Activated naive CD4-positive, alpha-beta T cell treated with anti-CD3 and anti-CD28 coated beads, Interleukin-2, amount 50 U/mL, for 16 hours (primary cell): ENCODE measurements at places on chromosomes 1 and 21.

- peak; percentile 81 for DNase-seq
Observed at GRCh38 chr1:109113590-109114341, at the start of gene ELAPOR1. TSS of gene ELAPOR1 (plus strand) at chr1:109114115. CDS start at chr1:109114184, 69 bp downstream.

GRCh38 chr1:206723462-206723804, 38.7 kb downstream of the MAPKAPK2 start:
- no peak for DNase-seq

DNA sequence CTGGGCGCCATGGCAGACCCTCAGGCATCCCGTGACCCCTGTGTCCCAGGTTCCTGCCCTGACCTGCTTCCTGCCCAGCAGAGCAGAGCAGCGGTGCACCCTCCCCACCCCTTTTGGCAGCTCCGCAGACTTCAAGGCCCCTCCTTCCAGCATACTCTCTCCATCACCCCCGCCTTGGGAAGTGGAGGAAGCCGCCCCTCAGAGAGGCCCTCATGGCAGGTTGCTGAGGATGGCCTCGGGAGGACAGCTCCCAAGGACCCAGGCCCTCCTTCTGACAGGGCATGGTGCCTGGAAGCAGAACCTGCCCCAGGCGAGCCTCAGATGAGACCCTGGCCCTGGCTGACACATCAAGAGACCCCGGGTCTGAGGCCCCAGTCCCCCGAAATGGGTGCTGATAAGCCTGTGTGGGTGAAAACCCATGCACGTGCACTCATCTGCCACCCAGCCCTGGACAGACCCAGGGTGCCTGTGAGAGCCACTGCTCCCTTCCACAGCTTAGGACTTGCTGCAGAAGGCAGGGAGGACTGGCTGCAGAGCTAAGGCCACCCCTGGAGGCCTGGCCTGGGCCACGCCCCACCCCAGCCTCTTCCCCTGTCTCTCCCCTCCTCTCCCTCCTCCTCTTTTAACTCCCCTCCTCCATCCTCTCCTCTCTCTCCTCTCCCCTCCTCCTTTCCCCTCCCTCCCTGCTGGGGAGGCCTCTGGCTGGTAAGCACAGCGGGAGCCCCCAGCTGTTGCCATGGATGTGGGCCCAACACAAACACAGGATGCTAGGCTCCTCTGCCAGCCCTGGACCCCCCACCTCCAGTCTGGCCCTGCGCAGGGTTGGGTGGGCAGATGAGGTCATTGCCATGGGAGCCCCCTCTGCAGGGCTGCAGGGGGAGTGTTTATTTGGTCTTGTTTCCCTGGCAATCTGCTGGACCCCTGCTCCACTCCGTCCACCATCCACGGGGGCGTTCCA, 33.7 kb downstream of the WNT9A start:
- DNase-seq, result no peak

DNA sequence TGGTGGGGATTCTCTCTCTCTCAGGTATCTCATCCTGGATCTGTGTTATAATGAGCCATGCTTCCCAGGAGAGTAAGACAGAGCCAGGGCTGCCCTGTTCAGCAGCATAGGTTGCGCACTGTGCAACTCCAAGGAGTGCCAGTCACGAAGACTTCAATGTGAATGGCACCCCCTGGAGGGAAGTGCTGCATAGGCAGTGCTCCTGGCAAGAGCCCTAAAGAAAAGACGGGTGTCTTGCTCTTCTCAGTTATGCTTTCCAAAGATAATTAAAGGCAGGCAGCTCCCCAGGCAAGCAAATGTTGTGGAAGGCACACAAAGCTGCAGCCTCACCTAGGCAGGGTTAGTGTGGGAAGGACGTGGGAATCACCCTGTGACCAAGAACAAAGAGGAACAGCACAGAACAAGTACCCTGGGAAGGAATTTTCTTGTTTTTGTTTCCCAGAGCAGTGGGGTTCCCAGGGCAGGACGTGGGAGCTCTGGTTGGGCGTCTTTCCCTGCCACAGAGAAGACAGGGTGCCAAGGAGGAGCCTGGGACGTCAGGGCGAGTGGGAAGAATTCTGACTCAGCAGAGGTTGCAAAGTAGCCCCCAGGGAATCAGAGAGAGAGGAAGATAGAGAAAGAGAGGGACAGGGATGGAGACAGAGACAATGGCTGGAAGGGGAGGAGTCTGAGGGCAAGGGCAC, 120.9 kb downstream of the KCNN3 start:
- DNase-seq, result peak; percentile 48

- DNase-seq, result no peak
Observed at GRCh38 chr1:51410568-51411460, 80.5 kb upstream of the TTC39A start.

GRCh38 chr1:228375578-228376261, 30.9 kb downstream of the TRIM11 start:
- DNase-seq, result no peak

DNA sequence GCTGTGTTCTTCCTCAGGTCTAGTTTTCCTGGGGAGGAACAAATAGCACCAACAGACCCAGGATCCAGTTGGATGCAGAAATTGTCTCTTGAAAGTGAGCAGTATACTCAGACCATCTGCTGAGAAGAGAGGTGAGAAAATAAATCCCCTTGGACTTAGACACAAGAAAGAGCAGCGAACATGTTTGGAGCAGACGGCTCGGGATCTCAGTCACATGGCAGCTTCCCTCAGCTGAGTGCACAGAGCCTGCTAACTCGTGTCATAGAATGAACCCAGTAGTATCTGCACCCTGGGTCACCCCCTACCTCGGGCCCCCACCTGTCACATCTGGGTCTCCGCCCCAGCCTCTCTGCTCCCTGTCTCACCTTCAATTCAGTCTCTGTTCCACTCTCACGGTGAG, 115.6 kb downstream of the CCDC185 start:
- DNase-seq, result no peak

DNA sequence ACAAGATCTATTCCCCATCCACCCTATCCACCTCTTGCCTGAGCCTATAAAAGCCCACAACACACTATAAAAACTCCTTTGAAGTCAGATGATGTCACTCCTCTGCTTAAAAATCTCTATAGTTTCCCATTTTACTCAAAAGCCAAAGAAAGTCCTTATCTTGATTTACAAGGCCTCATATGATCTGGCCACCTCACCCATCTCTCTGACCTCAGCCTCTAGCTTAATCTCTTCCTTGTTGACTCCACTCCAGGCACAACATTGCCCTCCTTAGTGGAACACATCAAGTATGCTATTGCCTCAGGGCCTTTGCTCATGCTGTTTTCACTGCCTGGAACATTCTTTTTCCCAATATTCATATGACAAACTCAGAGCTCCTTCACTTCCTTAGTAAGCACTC, 33.3 kb downstream of the ZNF281 start:
- no peak for DNase-seq

DNA sequence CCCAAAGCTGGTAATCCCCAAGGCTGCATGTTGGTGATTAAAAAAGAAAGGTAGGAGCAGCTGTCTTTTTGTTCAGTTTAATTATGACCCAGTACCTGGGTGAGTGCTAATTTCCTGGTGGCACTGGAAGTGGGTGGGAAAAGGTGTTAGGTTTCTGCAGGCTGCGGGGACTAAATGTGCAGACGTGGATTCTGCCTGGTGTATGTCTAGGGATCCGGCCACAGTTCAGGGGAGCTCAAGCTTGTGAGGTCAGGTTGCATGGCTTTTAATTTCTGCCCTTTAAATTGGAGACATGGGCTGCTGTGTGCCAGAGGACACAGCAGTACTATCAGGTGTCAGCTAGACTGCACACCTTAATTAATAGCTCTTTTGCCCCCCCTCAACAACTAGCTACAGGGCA, 20.3 kb upstream of the TBX19 start:
- DNase-seq, result no peak

DNA sequence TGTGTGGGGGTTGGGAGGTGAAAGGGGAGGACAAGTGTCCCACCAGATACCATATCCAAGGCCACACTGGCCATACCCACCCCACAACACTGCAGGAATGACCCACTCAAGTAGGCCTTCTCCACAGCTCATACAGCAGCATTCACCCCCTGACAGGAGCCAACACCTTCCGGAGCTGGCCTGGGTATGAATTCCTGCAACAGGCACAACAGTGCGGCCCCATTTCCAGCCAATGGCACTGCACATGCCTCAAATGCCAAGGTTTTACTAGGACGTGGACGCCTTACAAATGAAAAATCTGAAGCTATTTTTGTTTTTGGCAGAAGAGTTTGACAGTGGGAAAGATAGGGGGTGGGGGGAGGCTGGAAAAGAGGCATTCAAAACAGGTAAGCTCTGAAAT, 2.0 kb downstream of the KCND3 start:
- no peak for DNase-seq

DNA sequence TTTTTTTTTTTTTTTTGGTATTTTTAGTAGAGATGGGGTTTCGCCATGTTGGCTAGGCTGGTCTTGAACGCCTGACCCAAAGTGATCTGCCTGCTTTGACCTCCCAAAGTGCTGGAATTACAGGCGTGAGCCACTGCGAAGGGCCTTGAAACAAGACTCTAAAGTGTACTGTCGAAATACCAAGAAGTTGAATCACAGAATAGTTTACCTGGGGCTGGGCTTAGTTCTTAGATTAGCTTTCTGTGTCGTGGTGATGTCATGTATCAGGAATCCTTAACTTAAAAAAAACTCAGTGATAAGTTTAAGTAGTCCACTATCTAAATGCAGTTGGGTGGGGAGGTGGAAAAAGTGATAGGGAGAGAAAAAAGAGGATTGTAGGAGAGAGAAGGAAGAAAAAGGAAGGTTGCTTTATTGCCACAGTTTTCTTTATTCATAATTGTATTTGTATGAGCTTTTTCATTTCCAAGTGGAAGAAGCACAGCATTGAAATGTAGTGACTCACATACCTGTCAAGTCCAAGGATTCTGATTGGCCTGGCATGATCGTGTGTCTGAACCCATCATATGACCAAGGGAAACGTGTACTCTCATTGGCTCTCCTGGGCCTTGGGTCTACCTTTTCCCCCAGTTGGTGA, 13.4 kb downstream of the ITSN1 start:
- no peak for DNase-seq

- DNase-seq, result no peak
Observed at GRCh38 chr1:172903581-172904220, 147.0 kb downstream of the TNFSF18 start.

DNA sequence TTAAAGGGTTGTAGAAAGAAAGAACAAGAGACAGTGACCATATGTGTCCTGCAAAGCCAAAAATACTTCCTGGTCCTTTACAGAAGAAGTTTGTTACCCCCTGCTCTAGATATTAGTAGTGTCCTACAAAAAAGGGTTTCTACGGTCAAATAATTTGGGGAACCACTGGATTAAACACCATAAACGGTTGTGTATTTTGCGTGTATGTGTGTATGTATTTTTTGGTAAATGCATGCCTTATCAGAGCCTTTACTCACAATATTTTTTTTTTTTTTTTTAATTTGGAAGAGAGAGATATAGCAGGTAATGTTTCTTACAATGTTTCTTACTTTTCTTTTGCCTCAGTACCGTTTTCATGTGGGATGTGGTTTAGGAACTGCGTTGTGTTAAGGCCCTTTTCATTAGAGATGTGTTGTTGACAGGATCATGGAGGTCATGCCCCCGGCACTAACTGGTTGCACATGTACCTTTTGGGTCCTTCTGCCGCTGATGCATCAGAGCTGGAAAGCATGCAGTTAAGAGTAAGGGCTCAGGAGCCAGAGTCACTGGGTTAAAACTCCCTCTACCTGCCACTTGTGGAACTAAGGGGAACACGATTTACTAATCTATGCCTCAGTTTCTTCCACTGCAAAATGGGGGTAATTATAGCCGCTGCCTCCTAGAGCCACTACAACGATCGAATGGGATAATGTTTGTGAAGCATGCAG, 234.6 kb upstream of the KAZN start:
- no peak for DNase-seq

- no peak for DNase-seq
Observed at GRCh38 chr1:116218922-116219321, 107.7 kb downstream of the MAB21L3 start.

DNA sequence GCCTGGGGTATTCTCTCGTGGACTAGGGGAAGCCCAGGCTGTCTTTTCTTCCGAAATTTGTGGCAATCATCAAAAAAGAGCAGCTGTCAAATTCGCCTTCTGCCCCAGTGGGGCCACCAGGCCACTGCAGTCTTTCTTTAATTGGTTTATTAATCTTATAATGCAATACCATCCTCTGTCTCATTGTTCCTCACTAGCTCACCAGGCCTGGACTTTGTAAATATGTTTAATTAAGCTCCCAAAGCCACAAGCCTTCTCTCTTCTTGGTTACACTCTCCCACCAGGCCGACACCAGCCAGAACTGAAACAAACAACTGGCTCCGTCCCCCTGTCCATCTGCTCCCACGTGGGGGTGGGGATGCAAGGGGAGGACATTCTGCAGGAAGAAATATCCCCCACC, 22.0 kb upstream of the CAMK1G start:
- DNase-seq, result no peak

GRCh38 chr1:89276690-89277089, 4.0 kb upstream of the GBP5 start:
- DNase-seq, result no peak

DNA sequence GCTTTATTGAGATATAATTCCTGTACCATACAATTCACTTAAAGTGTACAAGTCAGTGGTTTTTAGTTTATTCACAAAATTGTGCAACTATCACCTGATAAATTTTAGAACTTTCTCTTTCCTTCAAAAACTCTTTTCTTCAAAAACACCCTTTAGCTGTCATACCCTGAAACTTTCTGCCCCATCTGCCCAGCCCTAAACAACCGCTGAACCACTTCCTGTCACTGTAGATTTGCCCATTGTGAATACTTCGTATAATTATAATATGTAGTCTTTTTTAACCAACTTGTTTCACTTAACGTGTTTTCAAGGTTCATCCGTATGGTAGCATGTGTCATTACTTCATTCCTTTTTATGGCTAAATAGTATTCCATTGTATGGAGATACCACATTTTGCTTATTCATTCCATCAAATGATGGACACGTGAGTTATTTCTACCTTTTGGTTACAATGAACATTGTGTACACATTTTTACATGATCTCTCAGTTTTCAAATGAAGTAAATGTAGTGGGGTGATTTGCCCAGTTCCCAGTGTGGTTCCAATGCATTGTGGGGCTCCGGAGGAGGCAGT, 37.9 kb downstream of the WNT4 start:
- DNase-seq, result no peak

DNA sequence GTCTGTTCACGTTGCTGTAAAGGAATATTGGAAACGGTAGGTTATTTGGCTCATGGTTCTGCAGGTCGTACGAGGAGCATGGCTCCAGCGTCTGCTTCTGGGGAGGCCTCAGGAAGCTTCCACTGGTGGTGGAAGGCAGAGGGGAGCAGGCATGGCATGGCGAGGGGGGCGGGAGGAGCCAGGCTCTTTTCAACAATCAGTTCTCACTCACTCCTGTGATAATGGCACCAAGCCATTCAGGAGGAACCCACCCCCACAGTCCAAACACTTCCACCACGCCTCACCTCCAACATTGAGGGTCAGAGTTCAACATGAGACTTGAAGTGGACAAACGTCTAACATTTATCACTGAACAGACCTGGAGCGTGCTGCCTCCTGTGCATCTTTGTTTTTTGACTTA, 141.2 kb downstream of the PGBD5 start:
- DNase-seq, result no peak

GRCh38 chr1:43774359-43774758, 67.0 kb downstream of the ST3GAL3 start:
- no peak for DNase-seq

DNA sequence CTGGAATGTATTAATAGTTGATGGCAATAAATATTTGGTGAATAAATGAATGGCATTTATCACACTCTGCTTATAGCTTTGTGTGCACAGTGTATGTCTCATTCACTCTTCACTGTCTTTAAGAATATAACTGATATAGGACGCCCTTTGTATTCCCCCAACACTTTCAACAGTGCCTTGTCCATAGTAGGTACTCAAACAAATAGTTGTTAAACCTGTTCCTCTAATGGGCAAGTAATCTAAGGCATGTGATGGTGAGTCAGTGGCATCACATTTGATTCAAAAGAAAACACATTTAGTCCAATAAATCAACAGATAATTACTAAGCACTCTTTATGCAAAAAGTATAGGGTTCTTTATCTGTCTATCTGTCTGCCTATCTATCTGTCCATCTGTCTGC, 11.2 kb upstream of the RXRG start:
- no peak for DNase-seq
